ENCODE measurements at places on chromosomes 6 and 20. TPM values are rescaled to one million over a fixed set of nuclear protein-coding genes. Genes with fewer than 3 reads are reported as not detected.
A peak's percentile ranks its signal among the peaks of the same experiment; 100 is the strongest.

DNA sequence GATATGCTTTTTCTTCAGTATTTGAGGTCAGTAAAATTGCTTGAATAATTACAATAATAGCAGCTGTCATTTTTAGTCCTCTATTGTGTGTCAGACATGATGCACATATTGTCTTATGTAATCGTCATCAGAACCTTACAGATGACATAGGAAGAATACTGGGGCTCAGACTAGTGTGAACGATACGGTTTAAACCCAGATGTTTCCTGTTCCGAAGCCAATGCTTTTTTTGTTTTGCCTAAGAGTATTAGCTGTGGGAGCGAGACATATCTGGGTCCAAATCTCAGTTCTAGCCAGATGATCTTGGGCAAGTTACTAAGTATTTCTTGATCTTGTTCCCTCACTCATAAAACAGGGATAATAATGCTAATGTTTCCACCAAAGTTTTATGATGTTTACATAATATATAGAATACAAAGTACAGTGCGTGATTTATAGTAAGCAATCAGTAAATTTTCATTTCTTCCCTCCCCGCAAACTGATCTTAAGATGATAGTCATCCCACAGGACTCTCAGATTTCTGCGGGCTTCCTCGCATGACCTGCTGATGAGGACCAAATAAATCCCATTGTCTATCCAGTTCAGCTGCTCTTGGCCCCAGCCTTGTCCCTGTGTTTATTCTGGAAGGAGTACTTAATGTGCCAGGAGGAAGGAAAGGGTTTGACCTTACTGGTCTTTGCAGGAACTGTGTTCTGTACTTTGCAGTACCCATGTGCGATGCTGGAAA is 98.2 kb downstream of the CAP2 start:
- DNase-seq = peak; percentile 42

GRCh38 chr6:1856381-1856780 is 246.7 kb downstream of the FOXC1 start:
- peak; percentile 44 for DNase-seq

DNA sequence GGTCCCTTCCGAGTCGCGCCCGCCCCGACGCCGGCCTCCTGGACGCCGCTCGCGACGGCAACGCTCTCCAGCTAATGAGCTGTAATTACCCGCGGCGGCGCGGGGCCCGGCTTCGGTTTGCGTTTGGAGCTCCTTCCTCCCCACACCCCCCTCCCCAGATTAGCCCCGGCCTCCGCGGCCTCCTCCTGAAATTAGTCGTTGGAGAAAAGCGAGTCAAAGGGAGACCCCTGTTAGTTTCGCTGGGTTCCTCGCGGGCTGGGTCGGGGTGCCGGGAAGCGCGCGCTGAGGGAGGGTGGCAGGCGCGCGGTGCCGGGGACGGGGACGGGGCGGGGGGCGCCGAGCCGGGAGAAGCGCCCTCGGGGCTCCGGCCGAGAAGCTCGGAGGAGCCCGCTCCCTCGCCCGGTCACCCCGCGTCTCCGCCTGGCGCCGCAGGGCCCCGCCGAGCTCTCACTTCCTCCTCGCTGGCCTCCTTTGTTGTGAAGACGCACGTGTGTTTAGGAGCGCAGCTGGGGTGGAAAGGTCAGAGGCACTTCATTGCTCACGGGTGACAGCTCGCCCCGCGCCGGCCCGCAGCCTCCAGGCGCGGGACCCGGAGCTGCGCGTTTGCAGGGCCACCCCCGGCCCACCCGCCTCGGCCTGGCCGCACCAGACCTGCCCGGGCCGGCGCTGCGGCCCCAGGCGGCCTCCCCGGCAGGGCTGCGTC is 4.9 kb downstream of the FOXC1 start:
- peak; percentile 24 for DNase-seq

- no peak for DNase-seq
Measured at GRCh38 chr6:72031471-72031870, 145.1 kb downstream of the RIMS1 start.

DNA sequence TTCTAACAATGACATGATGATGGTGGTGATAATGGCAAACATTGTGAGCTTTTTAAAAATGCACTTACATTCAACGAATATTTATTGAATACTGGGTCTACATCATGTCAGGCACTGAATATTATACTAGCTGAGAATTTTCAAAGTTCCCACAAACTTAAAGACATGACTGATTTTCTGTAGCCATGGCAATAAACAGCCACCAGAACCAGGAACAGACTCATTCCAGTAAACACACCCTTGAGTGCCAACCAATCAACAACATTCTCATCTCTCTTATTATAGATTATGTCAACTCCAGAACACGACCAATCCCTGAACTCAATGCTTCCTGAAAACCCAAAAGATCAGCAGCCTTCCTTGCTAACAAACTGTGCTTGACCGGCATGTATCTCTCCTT is 212.4 kb upstream of the RUNX2 start:
- DNase-seq = no peak

DNA sequence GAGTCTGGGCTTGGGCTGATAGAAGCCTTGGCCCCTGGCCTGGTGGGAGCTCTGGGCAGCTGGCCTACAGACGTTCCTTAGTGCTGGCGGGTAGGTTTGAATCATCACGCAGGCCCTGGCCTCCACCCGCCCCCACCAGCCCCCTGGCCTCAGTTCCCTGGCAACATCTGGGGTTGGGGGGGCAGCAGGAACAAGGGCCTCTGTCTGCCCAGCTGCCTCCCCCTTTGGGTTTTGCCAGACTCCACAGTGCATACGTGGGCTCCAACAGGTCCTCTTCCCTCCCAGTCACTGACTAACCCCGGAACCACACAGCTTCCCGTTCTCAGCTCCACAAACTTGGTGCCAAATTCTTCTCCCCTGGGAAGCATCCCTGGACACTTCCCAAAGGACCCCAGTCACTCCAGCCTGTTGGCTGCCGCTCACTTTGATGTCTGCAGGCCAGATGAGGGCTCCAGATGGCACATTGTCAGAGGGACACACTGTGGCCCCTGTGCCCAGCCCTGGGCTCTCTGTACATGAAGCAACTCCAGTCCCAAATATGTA is 957 bp upstream of the VEGFA start:
- peak; percentile 81 for DNase-seq

GRCh38 chr6:137927777-137928218 is 60.7 kb downstream of the TNFAIP3 start:
- peak; percentile 46 for DNase-seq

DNA sequence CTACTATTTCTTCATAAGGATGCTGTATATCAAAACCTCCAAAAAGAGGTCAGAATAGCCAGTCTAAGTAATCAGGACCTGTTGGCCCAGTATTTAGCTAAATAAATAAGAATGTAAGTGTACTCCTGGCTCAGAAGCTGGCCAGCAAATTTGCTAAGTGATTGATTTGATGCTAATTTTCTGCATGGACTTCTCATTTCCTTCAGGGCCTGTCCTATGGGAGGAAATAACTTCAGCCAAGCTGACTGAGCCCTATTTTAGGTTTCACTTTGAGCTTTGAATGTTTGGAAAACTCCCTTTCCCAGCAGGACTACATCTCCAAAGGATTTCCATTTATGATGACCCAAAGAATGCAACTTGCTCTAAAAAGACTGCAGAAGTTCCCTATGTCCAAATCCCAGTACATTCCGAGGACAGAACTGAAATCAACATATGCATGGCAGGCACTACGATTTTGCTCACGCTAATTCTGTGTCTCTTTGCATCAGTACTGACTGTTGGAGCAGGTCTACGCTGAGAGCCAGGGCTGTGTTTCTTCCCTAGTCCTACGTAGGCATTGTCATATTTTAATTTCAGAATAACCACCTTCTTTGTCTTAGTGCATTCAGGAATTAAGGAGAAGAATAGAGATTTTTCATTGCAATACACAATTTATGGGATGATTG is 441.4 kb upstream of the PLCB4 start:
- DNase-seq = peak; percentile 61

PTK7 gene
- total RNA-seq = 67.8 TPM

MAP7 gene
- total RNA-seq = 6.1 TPM

SUMO4 gene
- 5.5 TPM for total RNA-seq

CLPSL2 gene
- total RNA-seq = not detected
